IMR-90 (cell line): ENCODE measurements at places on chromosomes 6 and 20. TPM values are rescaled to one million over a fixed set of nuclear protein-coding genes. Genes with fewer than 3 reads are reported as not detected.

The DDX43 gene
- total RNA-seq, result under 0.01 TPM in 1 of 2 replicates, not detected in the other

DNA sequence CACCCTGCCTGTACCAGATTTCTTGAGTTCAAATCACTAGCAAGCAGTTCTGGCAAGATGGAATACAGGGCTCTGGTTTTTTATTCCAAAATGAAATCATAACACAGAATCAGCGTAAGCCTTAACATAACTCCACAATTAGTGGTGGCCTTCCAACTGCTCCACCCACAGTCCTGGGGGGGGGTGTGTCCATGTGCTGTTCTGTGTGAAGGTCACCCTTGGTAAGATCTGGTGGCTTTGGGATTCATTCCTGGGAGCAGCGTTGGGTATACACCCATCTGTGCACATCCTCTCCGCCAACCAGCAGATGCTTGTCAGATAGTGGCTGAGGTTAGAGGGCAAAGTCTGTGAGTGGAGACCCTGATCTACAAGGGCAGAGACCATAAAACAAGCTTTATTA lies 49.9 kb upstream of the CD83 start:
- DNase-seq, result no peak

The GPLD1 gene
- total RNA-seq, result 0.18 and 0.28 TPM in 2 replicates

GRCh38 chr6:34585108-34585507 lies 29.0 kb upstream of the SPDEF start:
- no peak for DNase-seq

The GINS1 gene
- 6.6 and 12.2 TPM in 2 replicates for total RNA-seq

DNA sequence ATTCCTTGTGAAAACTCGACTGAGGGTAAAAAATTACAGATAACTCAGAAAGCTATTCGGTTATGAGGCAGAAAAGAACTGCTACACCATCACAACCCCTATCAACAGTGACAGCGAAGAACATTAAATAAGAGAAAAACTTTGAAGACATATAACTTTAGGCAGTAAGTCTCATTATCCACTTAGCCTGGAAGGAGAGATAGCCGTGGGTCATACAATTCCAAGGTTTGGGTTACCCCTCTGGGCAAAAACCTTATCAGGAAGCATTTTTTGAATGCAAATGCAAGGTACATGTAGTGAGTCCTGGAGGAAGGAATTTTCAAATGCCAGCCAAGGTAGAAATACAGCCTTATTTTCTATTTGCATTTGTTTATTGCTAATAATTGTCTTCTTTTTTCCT lies 129.8 kb downstream of the FLRT3 start:
- DNase-seq, result no peak

DNA sequence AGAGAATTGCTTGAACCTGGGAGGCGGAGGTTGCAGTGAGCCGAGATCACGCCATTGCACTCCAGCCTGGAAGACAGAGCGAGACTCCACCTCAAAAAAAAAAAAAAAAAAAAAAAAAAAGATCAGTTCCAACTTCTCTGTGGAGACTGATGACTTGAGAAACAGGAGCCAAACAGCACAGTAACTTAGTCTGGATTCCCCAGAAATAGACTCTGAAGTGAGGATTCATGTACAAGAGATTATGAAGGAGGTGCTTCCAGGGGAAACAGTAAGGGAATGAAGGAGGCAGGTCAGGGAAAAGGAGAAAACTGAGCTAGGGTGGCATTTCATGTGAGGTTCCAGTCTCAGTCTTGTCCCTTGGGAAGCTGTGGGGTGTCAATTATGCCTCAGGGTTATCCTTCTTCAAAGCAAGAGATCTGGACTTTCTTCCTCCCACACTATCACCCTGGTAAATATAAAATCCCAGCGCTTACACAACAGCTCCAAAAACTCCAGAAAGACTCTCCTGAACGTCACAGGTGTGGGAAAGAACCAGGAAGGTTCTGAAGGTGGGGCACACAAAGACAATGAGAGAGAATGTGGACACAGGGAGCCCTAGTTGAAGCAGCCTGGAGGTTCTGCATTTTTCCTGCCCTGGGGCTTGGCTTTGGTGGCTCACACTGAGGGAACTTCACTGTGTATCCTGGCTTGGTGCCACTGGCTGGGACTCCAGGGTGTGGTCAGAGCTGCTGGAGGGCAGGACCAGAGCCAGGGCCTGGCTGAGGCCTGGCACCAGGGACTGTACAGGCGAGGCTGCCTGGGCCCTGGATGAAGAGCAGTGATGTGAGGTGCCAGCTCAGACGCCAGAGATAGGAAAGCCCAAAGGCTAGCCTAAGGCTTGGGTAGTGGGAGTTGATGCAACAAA lies 46.8 kb downstream of the PCNA start:
- DNase-seq, result peak; percentile 22

The FOXC1 gene
- 1.3 and 1.9 TPM in 2 replicates for total RNA-seq
